ENCODE measurements at places on chromosomes 13 and 19.

DNA sequence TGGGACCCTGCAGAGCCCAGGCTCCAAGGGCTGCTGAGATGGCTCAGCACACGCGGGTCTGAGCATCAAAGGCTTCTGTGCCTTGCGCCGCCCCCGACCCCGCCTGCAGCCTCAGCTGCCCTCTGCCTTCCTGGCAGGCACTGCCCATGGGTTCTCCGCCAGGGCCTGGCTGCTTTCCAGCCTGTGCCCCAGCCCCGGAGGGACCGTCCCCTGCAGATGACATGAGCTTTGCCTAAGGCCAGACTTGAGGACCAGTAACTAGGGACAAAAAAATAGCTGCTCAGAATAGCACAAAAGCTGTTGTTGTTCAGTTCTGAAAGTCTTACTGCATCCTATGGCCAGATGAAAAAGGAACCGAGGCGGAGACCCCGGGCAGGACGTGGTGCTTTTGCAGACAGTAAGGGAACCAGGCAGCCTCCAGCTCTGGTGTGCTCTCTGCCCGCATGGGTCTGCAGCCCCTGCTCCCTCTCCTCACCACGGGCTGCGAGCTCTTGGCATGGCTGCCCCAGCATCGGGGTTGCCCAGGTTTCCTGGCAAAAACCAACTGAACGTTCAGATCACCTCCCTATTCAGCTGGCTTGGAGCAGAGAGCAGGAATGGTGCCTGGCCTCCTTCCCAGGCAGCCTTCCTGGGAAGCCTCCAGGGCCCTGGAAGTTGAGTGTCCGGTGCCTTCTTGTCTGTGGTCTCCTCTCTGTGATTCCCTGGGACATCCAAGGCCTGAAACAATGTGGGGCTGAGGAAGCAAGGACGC, 12.5 kb upstream of the CFAP97D2 start:
- peak; percentile 14 for DNase-seq

GRCh38 chr19:7905859-7906258, 2.2 kb downstream of the MAP2K7 start:
- no peak for DNase-seq

DNA sequence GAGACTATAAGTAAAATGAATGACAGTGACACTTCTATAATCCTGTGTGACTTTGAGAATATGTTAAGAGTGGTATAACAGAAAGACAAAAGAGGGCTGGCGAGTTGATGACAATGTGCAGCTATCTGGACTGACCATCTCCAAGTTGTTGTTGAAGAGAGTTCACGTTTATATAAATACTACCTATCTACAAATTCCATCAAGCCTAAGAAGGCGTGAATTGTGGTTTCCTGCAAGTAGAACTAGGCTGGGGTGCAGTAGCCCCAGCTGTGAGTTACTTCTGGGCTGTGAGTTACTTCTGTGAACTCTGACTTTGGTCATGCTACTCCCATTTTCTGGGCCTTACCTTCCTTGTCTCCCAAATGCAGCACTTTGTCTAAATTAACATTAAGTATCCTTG, 561.0 kb downstream of the TBC1D4 start:
- no peak for DNase-seq

GRCh38 chr13:38564256-38565150, 122.4 kb upstream of the FREM2 start:
- DNase-seq, result no peak

GRCh38 chr13:112072534-112073244, 5.7 kb downstream of the SOX1 start:
- DNase-seq, result no peak

GRCh38 chr13:24361852-24362366, 52.5 kb downstream of the C1QTNF9 start:
- no peak for DNase-seq

DNA sequence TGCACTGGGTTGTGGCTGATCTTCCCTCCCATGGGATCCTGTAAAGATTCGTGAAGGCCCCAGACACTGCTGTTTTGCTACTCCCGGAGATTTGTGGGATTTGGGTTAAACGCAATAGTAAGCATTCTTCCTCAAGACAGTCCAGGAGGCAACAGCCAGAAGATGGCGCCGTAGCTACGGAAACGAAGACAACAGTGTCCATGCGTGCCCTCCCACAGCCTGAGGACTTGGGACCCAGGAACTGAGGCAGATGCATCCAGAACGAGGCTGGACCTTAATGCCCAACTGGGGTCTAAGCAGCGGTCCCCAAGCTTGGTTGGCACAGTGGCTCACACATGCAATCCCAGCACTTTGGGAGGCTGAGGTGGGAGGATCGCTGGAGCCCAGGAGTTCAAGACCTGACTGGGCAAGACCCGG, 57.6 kb upstream of the ZNF507 start:
- DNase-seq, result peak; percentile 54
